ENCODE measurements at places on chromosomes 11 and 22.

- DNase-seq = peak; percentile 74
Measured at GRCh38 chr22:24728790-24729637, 45.5 kb downstream of the PIWIL3 start.

- no peak for DNase-seq
Measured at GRCh38 chr11:29017941-29018340, 909.8 kb downstream of the METTL15 start.

GRCh38 chr22:50625131-50625567 is 2.8 kb downstream of the ARSA start:
- DNase-seq = no peak

DNA sequence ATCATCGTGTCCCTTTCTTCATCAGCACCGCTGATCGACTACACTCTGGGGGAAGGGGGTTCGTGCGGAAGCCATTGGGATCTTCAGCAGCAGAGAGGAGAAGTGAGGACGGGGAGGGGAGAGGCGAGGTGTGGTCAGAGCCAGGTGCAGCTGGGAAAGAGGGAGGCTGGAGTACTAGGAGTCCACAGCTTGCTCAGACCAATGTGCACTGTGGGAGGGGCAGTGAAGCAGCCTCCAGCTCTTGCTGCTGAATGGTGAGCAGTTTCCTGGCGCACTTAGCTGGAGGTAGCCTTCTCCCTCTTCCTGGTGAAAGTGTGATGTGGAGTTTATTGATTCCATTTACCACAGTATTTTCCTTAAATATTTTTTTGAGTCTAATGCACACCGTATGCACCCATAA is 99.0 kb upstream of the NECTIN1 start:
- DNase-seq = no peak

DNA sequence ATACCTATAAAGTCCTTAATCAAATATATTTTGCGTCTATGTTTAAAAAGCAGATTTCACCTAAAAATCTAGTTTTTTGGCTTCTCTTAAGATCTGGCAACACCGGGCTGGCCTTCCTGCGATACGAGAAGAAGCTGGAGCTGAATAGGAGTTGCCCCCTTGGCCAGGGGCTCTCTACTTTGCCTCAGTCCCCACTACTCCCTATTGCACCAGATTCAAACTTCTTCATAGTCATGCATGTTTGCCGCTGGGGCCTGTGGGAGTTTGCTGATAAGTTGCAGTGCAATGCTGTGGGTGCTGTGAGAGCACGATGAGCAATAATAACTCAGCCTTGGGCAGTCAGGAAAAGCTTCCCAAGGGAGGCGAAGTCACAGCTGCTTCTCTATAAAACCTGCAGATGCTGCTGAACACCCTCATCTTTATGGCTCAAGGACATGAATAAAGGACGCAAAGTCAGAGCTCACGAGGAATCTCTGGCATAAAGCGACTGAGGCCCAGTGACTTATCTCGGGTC is 15.2 kb upstream of the EIF3D start:
- DNase-seq = peak; percentile 74

- no peak for DNase-seq
Measured at GRCh38 chr11:33893711-33894397, 2.0 kb upstream of the LMO2 start.

- DNase-seq = no peak
Measured at GRCh38 chr11:46570790-46571398, 22.9 kb downstream of the AMBRA1 start.

- DNase-seq = peak; percentile 46
Measured at GRCh38 chr11:27242591-27242990, 120.4 kb downstream of the CCDC34 start.

- DNase-seq = no peak
Measured at GRCh38 chr22:36770513-36771231, 5.2 kb downstream of the IFT27 start.

DNA sequence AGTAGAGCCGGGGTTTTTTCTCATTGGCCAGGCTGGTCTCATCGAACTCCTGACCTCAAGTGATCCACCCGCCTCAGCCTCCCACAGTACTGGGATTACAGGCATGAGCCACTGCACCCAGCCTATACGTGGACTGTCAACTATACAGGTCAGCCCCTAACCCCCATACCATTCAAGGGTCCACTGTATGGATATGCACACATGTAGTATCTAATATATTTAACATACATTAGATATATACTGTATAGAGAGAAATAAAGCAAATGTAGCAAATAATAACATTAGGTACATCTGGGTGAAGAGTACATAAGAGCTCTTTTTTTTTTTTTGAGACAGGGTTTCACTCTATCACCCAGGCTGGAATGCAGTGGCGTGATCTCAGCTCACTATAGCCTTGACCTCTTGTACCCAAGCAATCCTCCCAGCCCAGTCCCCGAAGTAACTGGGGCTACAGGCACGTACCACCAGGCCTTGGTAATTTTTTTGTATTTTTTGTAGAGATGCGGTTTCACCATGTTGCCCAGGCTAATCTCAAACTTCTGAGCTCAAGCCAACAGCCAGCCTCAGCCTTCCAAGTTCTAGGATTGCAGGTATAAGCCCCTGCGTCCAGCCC is 1.5 kb upstream of the ATP5MGL start:
- DNase-seq = no peak

- no peak for DNase-seq
Measured at GRCh38 chr11:117457031-117457785, 129.6 kb downstream of the CEP164 start.

- peak; percentile 74 for DNase-seq
Measured at GRCh38 chr11:62108017-62108750, 15.6 kb upstream of the INCENP start.

- no peak for DNase-seq
Measured at GRCh38 chr11:46073632-46074031, 47.6 kb downstream of the PHF21A start.

DNA sequence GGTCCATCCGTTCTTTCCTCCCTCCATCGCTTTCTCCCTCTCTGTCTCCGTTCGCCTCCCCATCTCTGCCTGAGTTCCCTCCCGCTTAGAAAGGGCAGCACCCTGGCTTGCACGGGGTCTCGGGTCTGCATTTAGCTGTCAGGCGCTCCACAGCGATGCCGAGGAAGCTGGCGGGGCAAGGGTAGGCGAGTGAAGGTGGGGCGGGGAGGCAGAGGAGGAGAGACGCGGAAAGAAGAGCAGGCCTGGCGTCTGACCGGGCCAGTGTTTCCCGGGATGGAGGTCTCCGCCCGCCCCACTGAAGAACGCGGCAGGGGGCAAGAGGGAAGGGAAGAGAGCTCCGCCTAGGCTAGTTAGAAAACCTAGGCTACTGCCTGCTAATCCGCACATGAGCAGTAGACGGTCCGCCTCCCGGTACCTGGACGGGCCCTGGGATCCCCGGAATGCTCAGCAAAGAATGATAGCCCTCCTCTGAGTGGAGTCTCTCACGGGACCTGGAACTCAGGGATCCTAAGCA is 3922.5 kb upstream of the OR11H1 start:
- no peak for DNase-seq

GRCh38 chr11:34957206-34957605 is 40.8 kb downstream of the PDHX start:
- no peak for DNase-seq

- DNase-seq = no peak
Measured at GRCh38 chr11:76889411-76889975, 28.8 kb downstream of the ACER3 start.

- no peak for DNase-seq
Measured at GRCh38 chr11:117251506-117251905, 19.0 kb downstream of the RNF214 start.

GRCh38 chr11:134797411-134798089 is 385.5 kb upstream of the B3GAT1 start:
- no peak for DNase-seq

GRCh38 chr22:39419096-39419495 is 19.5 kb downstream of the TAB1 start:
- no peak for DNase-seq

- peak; percentile 31 for DNase-seq
Measured at GRCh38 chr11:104011044-104011443, 25.4 kb upstream of the DDI1 start.

- DNase-seq = peak; percentile 70
Measured at GRCh38 chr11:19200410-19201201, 1.2 kb downstream of the CSRP3 start.

DNA sequence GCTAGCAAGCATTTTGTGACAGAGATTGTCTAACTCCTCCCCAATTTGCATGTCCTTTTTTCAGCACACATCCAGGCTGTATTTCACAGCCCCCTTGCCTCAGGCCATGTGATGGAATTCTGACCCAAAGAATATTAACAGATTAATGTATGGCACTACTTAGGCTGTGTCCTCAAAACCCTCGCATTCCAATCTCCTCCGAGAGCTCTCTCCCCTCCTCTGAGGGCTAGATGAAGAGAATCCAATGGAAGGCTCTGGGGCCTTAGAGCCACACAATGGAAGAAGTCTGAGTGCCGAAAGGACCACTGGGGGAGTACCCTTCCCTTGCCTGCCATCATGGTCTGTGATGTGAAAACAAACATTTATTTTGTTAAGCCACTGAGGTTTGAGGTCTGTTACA is 13.7 kb upstream of the NNMT start:
- no peak for DNase-seq

- DNase-seq = no peak
Measured at GRCh38 chr11:1005928-1006327, 30.6 kb downstream of the MUC6 start.

GRCh38 chr22:21943571-21944448 is 8.8 kb downstream of the PPM1F start:
- no peak for DNase-seq

DNA sequence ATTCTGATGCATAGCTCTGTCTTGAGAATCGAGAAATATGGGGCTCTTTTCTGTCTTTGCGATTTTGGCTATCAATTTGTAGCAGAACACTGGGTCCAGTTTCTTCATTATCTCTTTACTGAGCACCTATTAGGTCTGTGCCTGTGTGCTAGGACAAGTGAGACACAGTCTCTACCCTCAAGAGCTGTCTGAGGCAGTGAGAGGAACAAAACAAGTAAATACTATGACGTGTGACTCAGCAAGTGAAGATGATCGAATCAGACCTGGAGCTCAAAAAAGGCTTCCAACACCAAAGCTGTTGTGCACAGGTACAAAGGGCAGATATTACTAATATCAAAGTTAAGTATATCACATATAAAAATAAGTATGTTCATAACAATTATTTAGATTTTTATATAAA is 52.4 kb downstream of the LGR4 start:
- DNase-seq = no peak

DNA sequence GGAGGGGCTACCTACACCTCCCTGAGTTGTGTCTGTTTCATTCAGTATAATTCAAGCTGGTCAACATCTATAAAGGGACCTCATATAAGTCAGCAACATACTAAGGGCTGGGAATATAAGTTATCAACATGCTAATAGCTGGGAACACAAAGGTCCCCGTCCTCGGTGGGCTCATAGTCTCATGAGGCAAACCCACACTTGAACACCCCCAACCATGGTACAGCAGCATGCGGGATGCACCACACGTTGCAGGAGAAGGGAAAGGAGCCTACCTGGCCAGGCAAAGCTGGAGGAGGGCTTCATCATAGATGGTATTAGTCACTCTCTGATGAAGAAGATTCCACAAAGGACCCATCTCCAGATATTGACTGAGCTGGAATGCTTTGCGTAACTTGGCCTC is 561.8 kb upstream of the B3GAT1 start:
- no peak for DNase-seq

DNA sequence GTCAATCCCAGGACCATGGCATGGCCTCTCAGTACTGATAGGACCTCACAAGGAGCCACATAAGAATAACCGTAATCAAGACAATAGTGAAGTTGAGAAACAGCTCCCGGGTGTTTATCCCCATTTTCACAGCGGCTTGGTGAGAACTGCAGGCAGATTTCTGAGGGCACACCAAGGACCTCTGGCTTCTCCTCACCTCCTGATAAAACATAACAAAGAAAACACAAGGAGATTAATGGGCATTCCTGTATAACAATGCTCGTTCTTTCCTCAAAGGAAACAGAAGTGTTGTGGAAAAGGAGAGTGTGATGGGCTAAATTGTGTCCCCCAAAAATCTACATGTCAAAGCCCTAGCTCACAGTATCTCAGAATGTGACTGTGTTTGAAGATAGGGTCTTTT is 4.0 kb downstream of the SLN start:
- DNase-seq = no peak

GRCh38 chr11:45805305-45806071 is 539 bp downstream of the SLC35C1 start:
- peak; percentile 78 for DNase-seq

GRCh38 chr11:67299471-67300191 is 3.7 kb upstream of the SSH3 start:
- no peak for DNase-seq

DNA sequence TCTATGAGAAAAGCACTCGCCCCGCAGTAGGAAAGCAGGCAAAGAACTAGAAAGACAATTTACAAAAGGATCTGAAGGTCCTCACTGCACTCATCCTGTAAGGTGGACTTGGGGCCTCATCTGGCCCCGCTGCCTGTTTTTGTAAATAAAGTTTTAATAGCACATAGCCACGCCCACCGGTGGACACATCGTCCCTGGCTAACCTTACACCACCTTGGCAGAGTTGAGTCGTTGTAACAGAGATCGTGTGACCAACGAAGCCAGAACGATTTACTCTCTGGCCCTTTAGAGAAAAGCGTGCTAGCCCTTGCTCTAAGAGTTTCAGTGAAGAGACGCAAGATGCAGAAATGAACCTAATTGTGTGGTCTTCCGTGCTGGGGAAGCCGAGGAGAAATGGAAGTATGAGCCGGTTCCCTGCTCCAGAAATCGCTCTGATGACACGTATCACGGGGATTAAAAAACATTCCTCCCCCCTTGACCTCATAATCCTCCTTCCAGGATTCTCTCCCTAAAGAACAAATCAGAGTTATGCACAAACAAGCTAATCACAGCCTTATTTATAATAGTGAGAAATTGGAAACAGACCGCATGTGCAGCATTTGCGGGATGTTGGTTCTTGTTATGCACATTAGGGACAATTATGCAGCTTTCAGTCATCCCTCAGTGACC is 80.1 kb downstream of the CDKN1C start:
- DNase-seq = no peak

GRCh38 chr11:120919566-120919965 is 104.3 kb upstream of the TBCEL start:
- no peak for DNase-seq

GRCh38 chr11:115926138-115926537 is 421.9 kb upstream of the CADM1 start:
- no peak for DNase-seq

All from IMR-90 (cell line).